ENCODE measurements at places on chromosomes 6 and 20.

- DNase-seq = no peak
Observed at GRCh38 chr6:164247106-164247505, 832.6 kb downstream of the QKI start.

DNA sequence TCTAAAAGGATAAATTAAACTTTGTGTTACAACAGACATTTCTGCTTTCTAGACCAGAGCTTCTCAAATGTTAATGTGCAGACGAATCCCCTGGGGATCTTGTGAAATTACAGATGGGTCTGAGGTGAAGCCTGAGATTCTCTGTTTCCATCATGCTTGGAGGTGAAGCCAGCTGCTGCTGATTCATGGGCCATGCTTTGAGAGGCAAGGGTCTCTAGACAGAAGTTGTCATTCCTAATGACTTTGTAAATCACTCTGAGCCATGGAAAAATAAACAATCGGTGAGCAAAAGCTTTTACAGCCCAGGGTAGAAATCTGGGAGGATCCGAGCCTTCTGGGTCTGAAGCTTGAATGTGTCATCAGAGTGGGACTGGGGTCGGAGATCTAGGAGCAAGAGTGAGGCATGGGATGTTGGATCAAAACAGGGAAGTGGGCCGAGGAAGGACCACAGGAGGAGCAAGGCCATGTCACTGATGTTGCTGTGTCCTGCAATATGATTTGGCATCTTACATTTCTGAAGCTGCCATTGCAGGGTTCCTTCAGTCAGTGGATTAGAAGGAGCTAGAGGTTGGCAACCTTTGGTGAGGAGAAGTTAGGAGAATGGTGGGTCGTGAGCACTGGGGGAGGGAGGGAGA is 77.3 kb downstream of the TRMT11 start:
- no peak for DNase-seq

GRCh38 chr6:135230711-135231468 is 49.8 kb downstream of the MYB start:
- no peak for DNase-seq

- DNase-seq = no peak
Observed at GRCh38 chr6:112030206-112030960, 23.5 kb upstream of the CCN6 start.

DNA sequence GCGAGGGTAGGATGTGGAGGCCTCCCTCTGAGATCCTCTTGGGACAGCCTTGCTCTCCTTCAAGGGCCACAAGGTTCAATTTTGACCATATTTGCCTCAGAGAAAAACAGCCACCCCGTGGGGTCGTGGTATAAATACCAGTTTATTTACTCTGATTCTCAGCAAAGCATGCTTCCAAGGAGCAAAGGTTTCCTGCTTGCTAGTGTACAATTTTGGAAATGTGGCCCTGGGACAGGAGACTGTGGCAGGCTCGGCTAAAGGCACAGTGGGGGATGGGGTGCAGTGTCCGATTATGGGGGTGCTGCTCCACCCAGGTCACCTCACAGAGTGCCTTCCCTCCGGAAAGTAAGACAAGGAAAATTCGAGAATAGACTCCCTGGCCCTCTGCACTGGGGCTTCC is 31.1 kb downstream of the RBM38 start:
- no peak for DNase-seq

DNA sequence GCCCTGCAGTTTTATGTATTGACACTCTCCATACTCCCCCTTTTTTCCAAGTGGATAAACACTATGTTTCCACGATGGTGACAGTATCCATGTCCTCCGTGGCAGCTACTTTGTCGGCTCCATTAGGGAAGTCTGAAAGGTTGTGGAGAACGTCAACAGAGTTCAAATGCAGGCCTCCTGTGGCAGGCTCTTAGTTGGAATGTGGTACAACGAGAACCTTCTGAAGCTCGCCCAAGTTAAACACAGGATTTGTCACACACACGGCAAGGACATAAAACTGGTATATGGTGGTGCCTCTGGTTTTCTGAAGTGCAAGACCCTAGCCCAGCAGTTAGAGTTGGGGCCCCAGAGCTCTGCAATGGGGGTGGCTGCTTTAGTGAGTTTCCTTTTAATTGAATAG is 187.0 kb upstream of the TAB2 start:
- no peak for DNase-seq

DNA sequence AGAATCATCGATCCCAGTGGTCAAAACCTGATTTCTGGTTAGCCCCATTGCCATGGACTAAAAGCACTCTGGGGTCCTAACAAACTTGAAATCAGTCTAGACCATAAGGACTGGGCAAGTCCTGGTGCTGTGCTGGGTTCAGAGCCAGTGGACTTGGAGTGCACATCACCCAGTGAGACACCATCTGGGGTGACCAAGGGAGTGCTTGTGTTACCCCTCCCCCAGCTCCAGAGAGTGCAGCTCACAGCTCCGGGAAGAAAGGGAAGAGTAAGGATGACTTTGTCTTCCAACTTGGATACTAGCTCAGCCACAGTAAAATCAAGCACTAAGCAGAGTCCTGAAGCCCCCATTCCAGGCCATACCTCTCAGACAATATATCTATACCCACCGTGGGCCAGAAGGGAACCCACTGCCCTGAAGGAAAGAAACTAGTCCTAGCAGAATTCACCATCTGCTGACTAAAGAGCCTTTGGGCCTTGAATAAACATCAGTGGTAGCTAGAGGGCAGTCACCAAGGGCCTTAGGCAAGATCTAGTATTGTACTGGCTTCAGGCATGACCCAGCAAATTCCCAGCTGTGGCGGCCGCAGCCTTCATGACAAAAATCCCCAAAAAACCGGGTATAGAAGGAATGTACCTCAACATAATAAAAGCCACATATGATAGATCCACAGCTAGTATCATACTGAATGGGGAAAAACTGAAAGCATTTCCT is 153.5 kb upstream of the OGFRL1 start:
- DNase-seq = no peak

DNA sequence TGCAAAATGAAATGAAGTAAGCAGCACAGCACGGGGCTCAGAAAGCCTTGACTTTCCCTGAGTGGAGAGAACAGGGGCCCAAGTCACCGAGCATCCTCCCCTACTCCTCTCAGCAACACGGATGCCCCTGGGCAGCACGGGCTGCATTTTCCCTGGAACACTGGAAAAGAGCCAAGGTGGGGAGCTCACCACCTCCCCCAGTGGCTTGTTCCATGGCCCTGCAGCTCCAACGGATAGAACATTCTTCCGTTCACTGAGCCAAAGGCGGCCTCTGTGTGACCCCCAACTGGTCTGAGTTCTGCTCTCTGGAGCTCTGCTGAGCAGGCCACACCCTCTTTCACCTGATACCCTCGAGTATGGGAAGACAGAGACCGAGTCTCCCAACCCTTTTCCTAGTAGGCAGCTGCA is 20.8 kb upstream of the EMILIN3 start:
- no peak for DNase-seq

DNA sequence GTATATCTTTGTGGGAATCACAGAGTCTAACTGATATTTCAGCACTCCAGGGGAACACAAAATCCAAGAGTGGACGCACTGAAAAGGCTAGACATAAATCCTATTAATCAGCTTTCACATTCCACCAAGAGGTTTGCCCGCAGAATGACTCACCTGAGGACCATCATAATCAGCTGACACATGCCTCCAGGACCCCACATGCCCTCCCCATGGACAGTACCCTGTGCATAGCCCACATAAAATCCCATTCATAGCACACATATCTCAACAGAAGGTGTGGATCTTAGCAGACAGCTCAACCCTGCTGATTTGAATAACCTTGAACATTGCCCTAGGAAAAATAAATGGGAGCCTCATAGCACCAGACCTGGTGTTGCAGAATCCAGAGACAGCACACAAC is 246.8 kb upstream of the TENT5A start:
- DNase-seq = no peak

DNA sequence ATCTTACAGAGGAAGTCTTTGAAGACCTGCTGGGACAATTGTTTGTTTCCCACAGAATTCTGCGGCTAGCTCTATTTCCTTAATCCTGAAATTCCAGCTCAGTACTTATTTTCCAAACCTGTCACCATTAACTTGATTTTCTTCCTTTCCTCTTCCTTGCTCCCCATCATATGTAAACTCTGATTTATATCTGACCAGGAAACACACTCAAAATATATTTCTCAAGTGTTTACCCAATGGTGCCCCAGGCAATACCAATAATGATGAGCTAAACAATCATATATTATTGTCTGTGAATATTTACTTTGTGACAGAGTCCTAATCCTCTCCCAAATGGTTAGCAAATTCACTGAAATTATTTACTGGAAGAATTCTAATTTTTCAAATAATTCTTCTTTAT is 597.3 kb downstream of the PKHD1 start:
- DNase-seq = no peak

DNA sequence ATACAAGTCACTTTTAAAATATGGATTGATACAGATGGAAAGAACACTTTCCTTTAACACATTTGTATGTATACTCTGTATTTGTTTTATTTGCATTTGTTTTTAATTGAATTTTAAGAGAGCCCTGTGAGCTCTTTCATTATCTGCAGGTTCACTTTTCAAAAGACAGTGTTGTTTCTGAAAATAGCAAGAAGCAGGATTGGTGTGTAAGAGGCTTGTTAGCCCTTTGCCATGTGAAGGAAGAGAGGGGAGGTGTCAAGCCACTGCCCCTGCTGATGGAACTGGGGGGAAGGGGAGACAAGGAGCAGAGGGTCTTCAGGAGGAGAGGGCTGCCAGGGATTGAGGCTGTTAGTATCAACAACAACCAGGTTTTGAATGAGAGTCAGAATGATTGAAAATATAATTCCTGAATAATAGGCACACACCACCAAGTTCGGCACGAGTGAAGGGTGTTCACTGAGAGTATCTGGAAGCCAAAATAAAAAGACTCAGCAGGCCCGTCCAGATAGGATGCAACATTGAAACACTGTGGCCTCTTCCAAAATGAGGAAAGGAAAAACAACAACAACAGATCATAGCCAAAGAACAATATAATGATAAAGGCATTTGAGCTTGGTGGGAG is 12.6 kb upstream of the PBOV1 start:
- no peak for DNase-seq

DNA sequence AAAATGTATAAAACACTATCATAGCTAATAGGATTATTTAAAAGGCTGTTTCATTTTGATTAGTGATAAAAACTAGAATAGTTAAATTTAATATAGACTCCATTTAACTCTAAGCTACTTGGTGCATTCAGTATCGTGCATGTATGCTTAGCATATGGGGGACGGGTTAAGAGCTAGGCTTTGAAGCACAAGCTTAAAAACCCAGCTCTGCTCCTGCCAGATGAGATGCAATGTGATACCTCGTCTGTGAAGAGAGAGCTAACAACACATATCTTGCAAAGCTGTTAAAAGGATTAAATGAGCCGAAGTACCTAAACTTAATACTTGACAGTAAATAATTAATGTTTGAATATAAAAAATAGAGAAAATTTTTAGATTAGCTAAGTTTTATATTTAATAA is 42.2 kb downstream of the DTNBP1 start:
- DNase-seq = no peak

GRCh38 chr6:148811459-148811858 is 64.6 kb downstream of the UST start:
- no peak for DNase-seq

GRCh38 chr6:51960419-51960818 is 127.0 kb downstream of the PKHD1 start:
- DNase-seq = no peak

GRCh38 chr20:16848061-16848460 is 99.9 kb downstream of the OTOR start:
- DNase-seq = no peak

DNA sequence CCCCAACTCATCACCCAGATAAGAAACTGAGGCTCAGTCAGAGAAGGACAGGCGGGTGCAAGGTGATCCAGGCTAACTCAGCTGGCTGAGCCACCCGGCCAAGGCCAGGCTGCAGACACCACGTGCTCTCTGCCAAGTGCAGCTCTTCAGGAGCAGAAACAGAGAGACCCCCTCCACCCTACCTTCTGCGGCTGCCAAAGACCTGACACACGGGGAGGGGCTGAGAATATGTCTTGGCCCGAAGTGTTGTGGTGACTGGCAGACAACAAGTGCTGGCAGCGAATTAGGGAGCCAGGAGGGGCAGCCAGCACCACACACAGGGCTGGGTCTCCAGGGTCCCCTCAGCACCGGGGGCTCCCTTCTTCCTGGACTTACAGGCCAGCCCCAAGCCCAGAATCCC is 22.5 kb downstream of the PREX1 start:
- no peak for DNase-seq

GRCh38 chr20:64161356-64162238 is 2.7 kb upstream of the MYT1 start:
- no peak for DNase-seq

DNA sequence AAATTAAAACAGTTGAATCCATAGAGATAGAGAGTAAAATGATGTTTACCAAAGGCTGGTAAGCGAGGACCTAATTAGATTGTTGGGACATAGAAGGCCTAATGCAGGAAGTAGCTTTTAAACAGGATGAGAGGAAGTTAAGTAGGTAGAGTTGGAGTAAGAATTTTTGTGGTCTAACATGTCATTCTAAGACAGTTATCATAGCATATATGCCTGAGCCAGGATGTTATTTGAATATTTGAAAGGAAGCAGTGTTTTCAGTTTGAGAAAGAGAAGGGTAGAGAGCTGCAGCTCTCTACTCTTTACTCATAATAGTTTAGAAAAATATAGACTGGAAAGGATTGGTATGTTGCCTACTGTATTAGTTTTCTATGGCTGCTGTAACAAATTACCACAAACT is 121.6 kb downstream of the MEI4 start:
- no peak for DNase-seq

DNA sequence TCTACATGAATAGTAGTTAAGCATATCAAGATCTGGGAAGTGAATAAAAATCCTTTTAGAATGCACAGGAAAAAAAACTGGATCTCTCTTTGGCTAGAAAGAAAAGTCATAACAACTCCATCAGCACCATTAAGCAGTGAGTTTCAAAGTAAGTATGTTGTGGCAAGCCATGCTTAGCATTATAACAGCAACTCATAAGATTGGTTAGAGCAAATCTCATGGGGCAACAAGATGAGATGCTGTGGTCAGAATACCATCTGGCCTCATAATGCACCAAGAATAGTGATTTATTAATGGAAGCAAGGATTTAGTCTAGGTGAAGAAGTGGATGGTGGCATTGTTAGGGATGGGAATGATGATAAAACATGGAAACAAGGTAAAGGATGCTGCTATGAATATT is 159.4 kb downstream of the PHF3 start:
- DNase-seq = no peak

GRCh38 chr20:18166241-18166881 is 28.7 kb downstream of the KAT14 start:
- DNase-seq = no peak

GRCh38 chr6:150895928-150896632 is 30.6 kb downstream of the MTHFD1L start:
- no peak for DNase-seq

DNA sequence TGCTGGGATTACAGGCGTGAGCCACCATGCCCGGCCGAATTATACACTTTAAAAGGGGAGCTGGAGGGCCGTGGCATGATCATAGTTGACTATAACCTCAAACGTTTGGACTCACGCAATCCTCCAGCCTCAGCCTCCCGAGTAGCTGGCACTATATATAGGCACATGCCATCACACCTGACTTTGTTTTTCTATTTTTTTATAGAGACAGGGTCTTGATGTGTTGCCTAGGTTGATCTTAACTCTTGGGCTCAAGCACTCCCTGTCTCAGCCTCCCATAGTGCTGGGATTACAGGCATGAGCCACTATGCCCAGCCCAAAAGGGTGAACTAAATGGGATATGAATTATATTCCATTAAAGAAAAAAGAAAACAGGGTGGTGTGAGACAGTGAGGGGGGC is 7.8 kb downstream of the PTGIS start:
- no peak for DNase-seq

- peak; percentile 27 for DNase-seq
Observed at GRCh38 chr6:163585932-163586437, 171.5 kb downstream of the QKI start.

- no peak for DNase-seq
Observed at GRCh38 chr6:150456902-150457643, 88.3 kb downstream of the IYD start.

Data from CD4-positive, alpha-beta T cell treated with Interleukin-15 for 1 hour (primary cell).